ENCODE measurements at places on chromosomes 13 and 19.

- DNase-seq = no peak
Observed at GRCh38 chr13:30845297-30846214, 60.5 kb upstream of the MEDAG start.

GRCh38 chr13:67437244-67437643 lies 207.1 kb upstream of the PCDH9 start:
- no peak for DNase-seq

- no peak for DNase-seq
Observed at GRCh38 chr13:109973279-109973678, 186.9 kb upstream of the IRS2 start.

GRCh38 chr13:102021777-102022176 lies 380.1 kb downstream of the FGF14 start:
- DNase-seq = no peak

GRCh38 chr13:102968572-102969228 lies 97.5 kb downstream of the SLC10A2 start:
- DNase-seq = no peak

DNA sequence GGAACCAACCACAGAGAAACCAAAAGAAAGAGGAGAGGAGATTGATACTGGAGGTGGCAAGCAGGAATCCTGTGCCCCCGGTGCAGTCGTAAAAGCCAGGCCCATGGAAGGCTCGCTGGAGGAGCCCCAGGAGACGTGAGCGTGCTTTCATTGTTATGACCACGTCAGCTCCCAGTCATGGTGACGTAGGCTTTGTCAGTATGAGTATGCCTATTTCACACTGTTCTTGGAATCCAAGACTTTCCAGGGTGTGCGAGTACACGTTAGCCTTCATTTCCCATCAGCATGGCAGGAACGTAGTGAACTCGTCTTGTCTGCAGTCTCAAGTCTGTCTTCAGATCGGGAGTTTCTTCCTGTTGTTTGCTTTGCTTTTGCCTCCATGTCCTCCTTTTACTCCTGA lies 15.4 kb upstream of the CHAMP1 start:
- no peak for DNase-seq

- DNase-seq = no peak
Observed at GRCh38 chr13:56923626-56924140, 217.0 kb upstream of the PRR20A start.

Data from NCI-H526 (cell line).